Globus pallidus (tissue), 1 donor: ENCODE measurements at places on chromosomes 6 and 20.

GRCh38 chr20:208942-209566 is 18.0 kb upstream of the DEFB129 start:
- DNase-seq: peak; percentile 40

GRCh38 chr6:31385041-31385440 is 18.4 kb upstream of the MICA start:
- no peak for DNase-seq

- DNase-seq: no peak
Observed at GRCh38 chr20:22579711-22580697, 4.4 kb downstream of the FOXA2 start.

GRCh38 chr6:34115403-34115795 is 30.5 kb downstream of the GRM4 start:
- DNase-seq: no peak

GRCh38 chr6:163719028-163719742 is 304.7 kb downstream of the QKI start:
- no peak for DNase-seq

- DNase-seq: no peak
Observed at GRCh38 chr20:62367633-62368391, 700 bp upstream of the LAMA5 start.

- no peak for DNase-seq
Observed at GRCh38 chr20:7742479-7742878, 197.8 kb downstream of the HAO1 start.

GRCh38 chr20:35111141-35111888 is 18.7 kb upstream of the TRPC4AP start:
- DNase-seq: no peak

DNA sequence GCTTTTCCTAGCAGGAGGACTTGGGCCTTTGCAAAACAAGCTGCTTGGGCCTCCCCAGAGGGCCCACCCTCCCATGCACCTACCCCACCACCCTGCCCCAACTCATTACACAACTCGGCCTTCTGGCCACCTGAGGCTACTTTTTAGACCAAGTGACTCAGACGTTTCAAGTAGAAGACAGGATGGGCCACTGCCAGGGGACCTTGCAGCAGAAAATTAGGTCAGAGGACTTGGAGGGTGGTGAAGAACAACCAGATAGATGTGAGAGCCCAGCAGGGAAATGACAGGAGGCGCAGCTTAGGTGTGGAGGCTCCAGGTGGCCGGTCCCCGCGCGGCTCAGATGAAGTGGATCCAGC is 1.4 kb downstream of the PPP1R3D start:
- DNase-seq: no peak
